ENCODE measurements at places on chromosomes 2 and 18. TPM values are rescaled to one million over a fixed set of nuclear protein-coding genes. Genes with fewer than 3 reads are reported as not detected.

- H3K27ac ChIP-seq, result no peak overlapping the region
- peaks cover 45% of the 10 kb centered on the region for H3K4me1 ChIP-seq
- no peaks in the 10 kb centered on the region for H3K27me3 ChIP-seq
These were observed 101.2 kb downstream of the KCTD18 start for GRCh38 chr2:200408428-200409316.

DNA sequence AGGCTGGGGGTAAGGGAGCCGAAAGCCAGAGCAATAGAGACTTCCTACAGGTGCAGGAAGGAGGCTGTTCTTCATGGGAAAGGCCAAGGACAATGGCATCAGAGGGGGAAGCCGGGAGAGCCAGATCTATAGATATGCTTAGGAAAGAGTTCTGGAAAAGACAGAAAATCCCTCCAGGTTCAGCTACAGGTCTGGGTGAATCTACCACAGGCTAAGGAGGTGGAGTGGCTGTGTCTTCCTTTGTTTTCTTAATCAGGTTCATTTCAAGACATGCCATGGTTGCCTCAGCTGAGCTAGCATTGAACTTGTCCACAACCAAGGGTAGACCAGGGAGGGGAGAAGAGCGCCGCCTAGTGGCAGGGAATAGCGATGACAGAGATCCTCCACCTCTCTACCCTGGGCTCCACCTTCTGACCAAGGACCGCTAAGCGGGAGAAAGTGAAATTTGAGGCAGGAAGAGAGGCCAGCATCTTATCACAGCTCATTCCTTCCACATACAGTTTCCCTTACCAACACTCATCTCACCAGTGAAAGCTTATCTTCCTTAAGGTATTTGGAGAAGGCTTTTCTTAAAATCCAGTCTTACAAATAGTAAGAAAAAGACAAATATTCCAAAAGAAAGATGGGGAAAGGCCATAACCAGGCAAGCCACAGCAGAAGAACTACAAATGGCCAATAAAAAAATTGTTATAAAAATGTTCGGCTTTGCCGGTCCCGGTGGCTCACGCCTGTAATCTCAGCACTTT is 74.2 kb downstream of the VIT start:
- H3K27me3 ChIP-seq, result no peaks in the 10 kb centered on the region
- H3K27ac ChIP-seq, result no peak overlapping the region
- peak; percentile 55 for DNase-seq
- H3K4me3 ChIP-seq, result no peak overlapping the region
- H3K4me1 ChIP-seq, result no peaks in the 10 kb centered on the region

GRCh38 chr2:170582313-170582712 is 132.8 kb upstream of the SP5 start:
- DNase-seq, result no peak
- no peak overlapping the region for H3K4me3 ChIP-seq
- H3K36me3 ChIP-seq, result no peaks in the 10 kb centered on the region
- no peak overlapping the region for H3K27ac ChIP-seq
- H3K4me1 ChIP-seq, result no peaks in the 10 kb centered on the region
- no peaks in the 10 kb centered on the region for H3K27me3 ChIP-seq

GRCh38 chr2:85183076-85183475 is 49.9 kb downstream of the TCF7L1 start:
- DNase-seq, result no peak
- no peak overlapping the region for H3K27ac ChIP-seq
- no peaks in the 10 kb centered on the region for H3K27me3 ChIP-seq

DNA sequence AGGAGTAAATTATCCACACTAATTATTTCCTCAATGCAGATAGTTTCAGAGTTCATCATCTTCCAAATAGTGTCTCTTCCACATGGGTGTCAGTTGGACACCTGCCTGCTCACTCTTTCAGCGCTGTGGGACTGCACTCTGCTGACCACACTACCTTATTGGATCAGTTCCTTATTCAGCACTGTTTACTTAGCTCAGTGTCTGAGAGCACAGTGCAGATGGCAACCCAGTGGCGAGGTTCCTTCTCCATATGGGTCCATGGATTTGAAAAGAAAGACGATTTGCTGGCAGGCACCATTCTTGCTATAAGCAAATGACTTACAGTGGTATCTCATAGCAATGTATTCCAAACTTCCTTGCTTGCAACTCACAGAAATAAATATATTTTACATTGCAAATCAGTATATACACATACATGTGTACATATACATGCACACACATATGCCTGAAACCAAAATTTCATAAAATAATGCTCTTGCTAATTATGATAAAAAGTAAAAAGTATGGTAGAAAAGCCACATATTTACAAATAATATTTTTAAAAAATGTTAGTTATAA is 354.8 kb downstream of the INSIG2 start:
- H3K4me1 ChIP-seq, result no peaks in the 10 kb centered on the region
- H3K4me3 ChIP-seq, result no peak overlapping the region
- no peaks in the 10 kb centered on the region for H3K27me3 ChIP-seq
- no peak overlapping the region for H3K27ac ChIP-seq
- H3K36me3 ChIP-seq, result no peaks in the 10 kb centered on the region
- no peak for DNase-seq

DNA sequence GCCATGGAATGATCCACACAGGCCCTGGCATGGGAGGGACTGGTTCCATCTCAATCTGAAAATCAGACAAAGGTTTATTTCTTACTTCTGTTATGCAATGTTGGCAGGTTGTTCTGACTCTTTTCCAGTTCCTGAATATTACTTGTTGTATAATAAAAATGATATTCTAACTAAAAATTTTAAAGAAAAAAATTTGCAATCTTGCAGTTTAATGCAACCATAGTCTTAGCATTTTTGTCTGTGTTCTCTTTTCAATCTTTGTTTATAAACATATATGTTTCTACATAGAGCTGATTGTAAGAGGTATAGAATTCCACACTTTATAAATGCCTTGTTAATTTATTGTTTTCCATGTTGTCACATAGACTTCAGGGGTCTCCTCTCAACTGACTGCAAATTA is 143.4 kb downstream of the RPIA start:
- no peaks in the 10 kb centered on the region for H3K27me3 ChIP-seq
- H3K4me3 ChIP-seq, result no peak overlapping the region
- H3K27ac ChIP-seq, result no peak overlapping the region

GRCh38 chr2:130368786-130369185 is 12.9 kb downstream of the PTPN18 start:
- H3K27me3 ChIP-seq, result no peaks in the 10 kb centered on the region
- no peak overlapping the region for H3K4me3 ChIP-seq
- no peak for DNase-seq

- H3K27ac ChIP-seq, result no peak overlapping the region
- no peak for DNase-seq
- no peaks in the 10 kb centered on the region for H3K4me1 ChIP-seq
- H3K36me3 ChIP-seq, result peaks cover 20% of the 10 kb centered on the region
These were observed 53.9 kb downstream of the LNPK start for GRCh38 chr2:175948191-175948590.

GRCh38 chr2:46540496-46541331 is 61.3 kb downstream of the TMEM247 start:
- H3K4me1 ChIP-seq, result peaks cover 32% of the 10 kb centered on the region
- peak overlapping the region; percentile 91 for H3K4me3 ChIP-seq
- peak; percentile 60 for DNase-seq
- peak overlapping the region; percentile 88 for H3K27ac ChIP-seq
- peaks cover 9% of the 10 kb centered on the region for H3K36me3 ChIP-seq
- no peaks in the 10 kb centered on the region for H3K27me3 ChIP-seq

DNA sequence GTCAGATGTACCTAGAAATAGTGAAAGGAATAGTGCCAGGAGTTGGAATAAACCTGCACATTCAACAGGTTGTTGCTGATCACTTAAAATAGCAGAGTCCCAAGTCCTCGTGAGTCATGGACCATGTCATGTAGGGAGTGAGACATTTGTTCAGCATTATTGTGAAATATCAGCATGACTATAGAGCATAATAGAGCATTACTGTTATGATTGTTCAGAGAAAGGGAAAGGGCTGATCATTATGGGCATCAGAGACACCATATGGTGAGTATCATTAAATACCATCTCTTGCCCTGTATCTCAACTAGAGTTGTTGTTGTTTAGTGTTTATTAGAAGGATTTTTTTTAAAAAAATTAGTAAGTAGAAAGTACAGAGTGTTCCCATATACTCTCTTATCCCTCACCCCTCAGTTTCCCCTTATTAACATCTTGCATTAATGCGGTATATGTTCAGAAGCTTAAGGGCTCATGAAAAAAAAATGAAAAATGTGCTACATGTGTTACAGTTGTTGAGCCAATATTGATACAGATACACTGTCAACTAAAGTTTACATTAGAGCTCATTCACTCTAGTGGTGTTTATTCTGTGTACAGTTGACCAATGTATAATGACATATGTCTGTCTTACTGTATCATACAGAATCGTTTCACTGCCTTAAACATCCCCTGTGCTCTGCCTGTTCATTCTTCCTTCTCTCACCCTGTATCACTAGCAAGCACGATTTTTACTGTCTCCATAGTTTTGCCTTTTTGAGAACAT is 5.7 kb downstream of the ELAC1 start:
- peaks cover 29% of the 10 kb centered on the region for H3K4me1 ChIP-seq
- H3K27ac ChIP-seq, result peak overlapping the region; percentile 77
- H3K36me3 ChIP-seq, result peaks cover 10% of the 10 kb centered on the region
- no peaks in the 10 kb centered on the region for H3K27me3 ChIP-seq
- H3K4me3 ChIP-seq, result peak overlapping the region; percentile 20
- no peak for DNase-seq

The CRACDL gene
- total RNA-seq, result 2.3 TPM

The IL36A gene
- total RNA-seq, result not detected
